ENCODE measurements at places on chromosomes 7 and 10. TPM values are rescaled to one million over a fixed set of nuclear protein-coding genes. Genes with fewer than 3 reads are reported as not detected.

DNA sequence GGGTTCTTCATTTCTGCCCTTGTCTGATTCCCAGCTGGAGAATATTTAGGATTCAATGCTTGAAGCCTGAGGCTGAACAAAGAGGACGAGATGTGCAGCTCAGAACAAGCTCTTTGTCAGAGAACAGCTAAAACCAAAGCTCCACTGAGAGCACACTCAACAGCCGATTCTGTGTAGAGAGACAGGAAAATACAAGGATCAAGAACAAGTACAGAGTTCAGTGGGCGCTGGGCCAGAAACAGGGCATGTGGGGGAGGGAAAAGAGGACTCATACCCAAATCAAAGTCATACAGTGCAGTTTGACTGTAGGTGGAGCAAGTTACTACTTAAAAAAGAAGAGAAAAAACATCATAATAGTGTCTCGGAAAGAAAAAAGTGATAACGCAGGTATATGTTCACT, at the start of gene AGMO:
TSS of gene AGMO (minus strand) at position 181 of the 400 bp plus-strand sequence.
- peak; percentile 24 for DNase-seq

GRCh38 chr10:113859261-113859660, 4.8 kb downstream of the NHLRC2 start:
- DNase-seq = no peak

Gene SVIL
- total RNA-seq = 412 TPM

Gene POM121
- 16.1 TPM for total RNA-seq

- no peak for DNase-seq
These were observed 43.9 kb downstream of the SH3PXD2A start for GRCh38 chr10:103811463-103811862.

Gene COL28A1
- 0.83 TPM for total RNA-seq

Data from cardiac muscle cell (in vitro differentiated cells and primary cell).